Effector memory CD4-positive, alpha-beta T cell (primary cell): ENCODE measurements at places on chromosomes 1 and 21.

DNA sequence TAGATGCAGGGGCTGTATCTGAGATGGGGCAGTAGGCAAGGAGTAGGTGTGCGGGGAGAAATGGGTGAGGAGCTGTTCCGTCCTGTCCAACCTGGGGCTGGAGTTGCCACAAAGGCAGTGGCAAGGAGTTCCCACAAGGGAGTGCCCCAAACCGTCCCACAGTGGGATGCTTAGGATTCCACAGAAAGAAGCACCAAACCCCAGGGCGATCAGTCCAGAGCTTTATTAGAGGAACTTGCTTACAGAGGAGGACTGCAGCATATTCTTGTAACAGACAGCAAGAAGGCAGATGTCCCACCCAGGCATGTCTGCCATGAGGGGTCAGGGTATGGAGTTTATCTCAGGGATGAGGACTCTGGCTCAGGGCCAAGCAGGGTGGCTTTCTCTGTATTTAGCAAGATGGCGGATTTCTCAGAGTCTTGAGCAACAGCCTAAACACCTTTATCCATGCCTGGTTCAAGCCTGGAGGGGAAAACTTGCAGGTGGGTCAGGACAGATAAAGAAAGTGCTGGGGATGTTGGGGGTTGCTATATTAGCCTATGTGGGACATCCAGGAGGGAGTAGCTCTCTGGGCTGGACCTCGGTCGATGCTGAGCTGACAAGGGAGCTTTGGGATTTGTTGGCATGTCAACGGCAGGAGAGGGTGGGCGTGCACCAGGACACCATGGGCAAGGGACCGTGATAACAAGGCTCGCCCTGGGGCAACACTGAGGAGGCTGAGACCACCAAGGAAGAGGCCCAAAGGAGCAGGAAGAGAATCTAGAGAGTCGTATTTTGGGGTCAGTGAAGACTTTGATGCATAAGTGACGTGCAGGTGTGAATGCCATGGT, 32.8 kb downstream of the OBSCN start:
- no peak for DNase-seq

GRCh38 chr1:117919376-117919775, 10.0 kb downstream of the GDAP2 start:
- no peak for DNase-seq

DNA sequence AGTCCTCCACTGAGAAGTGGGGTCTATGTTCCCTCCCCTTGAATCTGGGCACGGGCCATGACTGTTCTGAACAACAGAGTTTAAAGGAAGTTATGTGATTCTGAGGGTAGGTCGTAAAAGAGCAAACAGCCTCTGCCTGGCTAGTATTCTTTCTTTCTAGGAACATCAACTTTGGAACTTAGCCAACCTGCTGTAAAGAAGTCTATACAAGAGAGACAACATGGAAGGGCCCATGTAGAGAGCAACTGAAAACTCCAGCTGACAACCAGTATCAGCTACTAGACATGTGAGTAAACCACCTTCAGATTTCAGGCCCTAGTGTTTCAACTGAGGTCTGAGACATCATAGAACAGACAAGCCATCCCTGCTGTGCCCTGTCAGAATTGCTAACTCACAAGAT, 7.5 kb downstream of the SELENOF start:
- no peak for DNase-seq

DNA sequence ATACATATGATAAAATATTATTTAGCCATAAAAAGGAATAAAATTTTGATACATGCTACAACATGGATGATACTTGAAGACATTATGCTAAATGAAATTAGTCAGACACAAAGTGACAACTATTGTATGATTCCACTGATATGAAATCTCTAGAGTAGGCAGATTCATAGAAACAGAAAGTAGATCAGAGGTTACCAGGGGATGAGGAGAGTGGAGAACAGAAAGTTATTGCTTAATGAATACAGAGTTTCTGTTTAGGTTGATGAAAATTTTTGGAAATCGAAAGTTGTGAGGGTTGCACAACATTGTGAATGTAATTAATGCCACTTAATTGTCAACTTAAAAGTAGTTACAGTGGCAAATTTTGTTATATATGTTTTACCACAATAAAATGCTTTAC, 315.7 kb upstream of the USP25 start:
- no peak for DNase-seq

DNA sequence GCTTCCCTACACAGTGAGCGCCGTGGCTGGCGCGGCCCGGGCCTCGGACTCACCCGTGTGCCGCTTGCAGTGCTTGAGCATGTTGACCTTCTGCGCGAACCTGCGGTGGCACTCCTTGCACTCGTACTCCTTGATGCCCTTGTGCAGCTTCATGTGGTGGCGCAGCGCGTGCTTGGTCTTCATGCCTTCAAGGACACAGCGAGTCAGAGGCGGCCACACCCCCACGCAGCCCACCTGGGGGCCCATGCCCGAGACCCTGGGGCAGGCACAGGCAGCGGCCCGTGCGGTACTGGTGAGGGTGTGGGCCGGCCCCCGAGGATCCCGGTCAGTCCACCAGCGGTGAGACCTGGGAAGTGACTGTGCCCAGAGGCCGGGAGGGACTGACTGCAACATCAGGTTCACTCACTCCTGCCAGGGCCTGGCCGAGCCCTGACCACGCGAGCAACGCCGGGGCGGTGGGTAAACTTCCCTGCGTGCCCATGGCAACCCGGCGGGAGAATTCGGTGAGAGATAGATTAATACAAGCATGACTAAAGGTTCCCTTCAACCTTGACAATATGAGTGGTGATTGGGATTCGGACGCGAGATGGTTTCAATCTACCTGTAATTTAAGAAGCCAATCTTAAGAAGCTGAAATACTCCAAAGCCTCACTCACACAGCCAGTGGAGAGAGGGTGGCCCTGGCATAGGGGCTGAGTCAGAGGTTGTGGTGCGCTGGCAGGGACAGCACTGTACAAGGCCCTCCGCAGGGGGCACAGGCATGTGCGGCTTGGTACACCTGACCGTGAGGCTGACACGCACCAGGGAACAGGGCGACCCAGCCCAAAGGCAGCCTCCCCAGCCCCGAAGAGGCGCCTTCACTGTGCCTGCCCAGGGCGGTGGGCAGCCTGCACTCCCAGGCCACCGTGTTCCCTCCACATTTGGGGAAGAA, 49.1 kb upstream of the RIPK4 start:
- DNase-seq = no peak

DNA sequence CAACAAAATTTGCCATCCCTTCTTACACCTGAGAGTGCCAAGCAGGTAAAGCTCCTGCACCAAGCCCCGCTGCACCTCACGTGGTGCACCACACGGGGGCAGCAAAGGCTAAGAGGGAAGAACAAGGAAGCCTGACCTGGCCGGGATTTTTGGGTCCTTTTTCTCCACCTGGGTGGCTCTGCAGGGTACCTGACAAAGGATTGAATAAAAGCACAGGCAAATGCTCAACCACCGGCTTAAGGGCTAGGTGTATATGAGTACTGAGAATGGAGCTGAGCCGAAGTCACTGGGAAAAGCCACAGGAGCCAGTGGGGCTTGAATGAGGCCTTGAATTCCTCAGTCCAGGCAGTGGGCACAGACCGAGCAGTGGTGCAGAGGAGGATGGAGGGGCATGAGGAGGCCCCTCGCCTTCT, 36.4 kb downstream of the ZNF697 start:
- DNase-seq = no peak

DNA sequence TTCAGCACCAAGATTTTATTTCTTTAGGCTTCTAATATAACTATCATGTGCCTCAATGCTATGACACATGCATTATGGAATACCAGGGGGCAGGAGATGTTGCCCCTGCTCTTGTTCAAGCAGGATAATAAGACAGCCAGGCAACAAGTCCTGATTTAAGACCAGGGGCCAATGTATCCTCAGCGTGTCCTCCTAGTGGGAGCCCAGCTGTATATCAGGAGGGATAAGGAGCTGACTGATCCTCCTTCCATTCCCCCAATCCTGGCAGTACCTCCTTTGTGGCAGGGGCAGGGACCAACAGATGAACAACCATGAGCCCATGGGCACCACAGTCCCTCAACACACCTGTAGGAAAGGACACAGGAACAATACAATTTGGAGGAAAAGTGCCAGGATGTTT, 29.3 kb downstream of the SORT1 start:
- DNase-seq = no peak

GRCh38 chr1:210908257-210908656, 225.7 kb downstream of the KCNH1 start:
- DNase-seq = no peak

- no peak for DNase-seq
Observed at GRCh38 chr1:25018110-25018735, 88.1 kb upstream of the RUNX3 start.

- DNase-seq = no peak
Observed at GRCh38 chr1:34371829-34372532, 195.3 kb downstream of the C1orf94 start.

- no peak for DNase-seq
Observed at GRCh38 chr1:83994111-83994510, 4.8 kb downstream of the TTLL7 start.

GRCh38 chr21:46108827-46109312, 11.0 kb downstream of the COL6A2 start:
- no peak for DNase-seq

- DNase-seq = no peak
Observed at GRCh38 chr1:175449306-175449705, 256.7 kb upstream of the KIAA0040 start.

- no peak for DNase-seq
Observed at GRCh38 chr1:174153085-174153824, 6.1 kb upstream of the RABGAP1L start.

DNA sequence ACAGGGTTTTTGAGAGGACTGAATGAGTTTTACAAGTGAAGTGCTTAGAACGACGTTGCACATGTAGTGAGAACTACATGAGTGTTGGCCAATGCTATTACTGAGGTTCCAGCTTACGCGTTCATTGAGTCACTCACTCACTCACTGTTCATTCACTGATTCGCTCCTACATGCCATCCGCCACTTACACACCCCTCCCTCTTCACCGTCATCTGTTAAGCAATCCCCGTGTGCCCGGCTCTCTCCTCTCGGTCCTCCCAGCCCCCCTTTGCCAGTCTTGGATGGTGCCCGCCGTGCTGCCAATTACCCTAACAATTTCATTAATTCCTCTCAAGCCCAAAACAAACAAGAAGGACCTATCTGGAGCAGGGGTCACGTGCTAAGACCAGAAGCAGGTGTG, 27.3 kb upstream of the EPHA2 start:
- no peak for DNase-seq

DNA sequence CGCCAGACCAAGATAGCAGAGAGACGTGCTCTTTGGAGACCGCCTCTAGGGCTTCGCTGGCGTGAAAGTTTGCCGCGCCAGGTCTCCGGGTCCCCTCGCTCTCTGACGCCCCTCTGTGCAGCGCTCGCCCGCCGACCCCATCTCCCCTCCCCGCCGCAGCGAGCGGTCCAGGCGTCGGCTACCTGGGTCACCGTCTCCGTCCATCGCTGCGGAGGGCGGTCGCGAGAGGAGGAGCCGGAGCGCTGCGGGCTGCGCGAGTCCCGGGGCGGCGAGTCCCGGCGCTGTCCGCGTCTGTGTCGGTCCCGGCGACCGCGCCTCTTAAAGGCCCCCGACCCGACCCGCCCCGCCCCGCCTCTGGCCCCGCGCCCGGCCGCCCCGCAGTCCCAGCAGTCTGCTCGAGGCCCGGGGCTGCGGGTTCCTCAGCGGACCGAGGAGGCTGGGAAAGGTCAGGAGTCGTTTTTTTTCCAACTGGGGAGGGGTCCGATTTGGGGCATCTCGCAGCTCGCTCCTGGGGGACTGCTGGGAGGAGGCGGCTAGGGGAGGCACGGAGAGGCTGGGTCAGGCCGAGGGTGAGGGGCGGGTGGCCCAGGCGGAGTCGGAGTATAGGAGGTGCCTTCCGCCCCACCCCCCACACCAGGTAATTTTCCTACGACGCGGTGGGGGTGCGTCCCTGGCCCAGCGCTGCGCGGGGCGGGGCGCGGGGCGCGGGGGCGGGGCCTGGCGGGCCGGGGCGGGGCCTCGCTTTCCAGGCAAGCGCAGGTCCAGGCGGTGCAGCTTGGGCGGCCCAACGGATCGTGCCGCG, at the start of the genes FBXO2 and FBXO44:
FBXO2 (minus strand) TSS at position 293 of the 802 bp plus-strand sequence; CDS start at position 204, 89 bp downstream.
FBXO44 (plus strand) TSS at position 741 of the 802 bp plus-strand sequence. CDS start 959 bp downstream, outside the sequence.
- peak; percentile 54 for DNase-seq

DNA sequence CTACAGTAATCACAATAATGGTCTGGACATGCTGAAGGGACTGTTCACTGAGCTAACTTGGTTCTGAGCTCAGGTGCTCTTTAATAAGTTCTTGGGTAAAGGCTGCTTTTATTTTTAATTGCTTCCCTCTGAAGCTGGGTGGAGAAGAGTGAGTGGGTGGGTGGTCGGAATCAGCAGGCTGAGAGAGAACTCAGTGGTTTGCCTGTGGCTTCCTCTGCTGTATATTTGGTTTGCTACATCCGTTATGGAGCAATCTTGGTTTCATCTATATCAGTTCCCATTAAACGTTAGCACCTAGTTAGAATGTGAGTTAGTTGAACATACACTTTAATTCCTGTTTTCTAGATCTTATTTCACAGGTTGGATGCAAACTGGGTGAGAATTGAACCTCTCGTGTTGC, 23.3 kb downstream of the CNIH4 start:
- DNase-seq = peak; percentile 11

DNA sequence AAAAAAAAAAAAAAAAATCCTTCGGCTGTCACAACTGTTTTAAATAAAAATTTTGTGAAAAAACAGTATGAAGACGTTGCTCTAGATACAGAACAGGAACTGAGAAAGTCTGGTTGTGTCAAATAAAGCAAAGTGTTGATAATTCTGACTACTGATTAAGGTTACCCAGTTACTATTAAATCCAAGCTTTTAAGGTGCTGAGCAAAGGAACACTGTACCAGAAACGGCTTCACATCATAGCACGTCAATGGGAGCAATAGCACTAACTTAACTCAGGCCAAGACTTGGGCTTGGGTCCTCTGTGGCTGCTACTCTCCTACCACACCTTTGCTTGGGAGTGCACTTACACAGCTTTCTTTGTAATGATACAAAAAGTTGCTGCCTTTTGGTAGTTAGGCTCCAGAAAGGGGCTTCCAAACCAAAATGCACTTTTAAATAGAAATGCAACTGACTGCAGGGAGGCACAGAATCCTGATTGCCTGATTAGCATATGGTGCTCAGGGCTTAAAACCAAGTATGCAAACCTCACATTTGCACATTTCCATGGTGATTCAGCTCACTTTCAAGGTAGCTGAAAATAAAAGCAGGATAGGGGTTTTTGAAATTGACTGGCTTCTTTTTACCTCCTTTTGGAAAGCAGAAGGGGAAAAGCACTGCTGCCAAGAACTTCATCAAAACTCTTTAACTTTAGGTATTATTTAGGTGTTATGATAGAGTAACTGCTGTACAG, 6.3 kb downstream of the MCL1 start:
- DNase-seq = no peak
